A549 treated with ZK216348 at 1 μM for 4 hours (cell line): ENCODE measurements at places on chromosomes 13 and 19. TPM values are rescaled to one million over a fixed set of nuclear protein-coding genes. Genes with fewer than 3 reads are reported as not detected.

The RAVER1 gene
- total RNA-seq, result 15.4 to 30.9 TPM (median 29.1 TPM) in 5 replicates

The PALM3 gene
- total RNA-seq, result 1.4 to 3.5 TPM (median 1.8 TPM) in 5 replicates

The SSC5D gene
- 0.69 to 1.2 TPM (median 0.82 TPM) in 5 replicates for total RNA-seq

The C19orf85 gene
- not detected in 5 replicates for total RNA-seq

The MCF2L gene
- 0.09 to 1.4 TPM (median 0.41 TPM) in 5 replicates for total RNA-seq

The KIR2DL3 gene
- total RNA-seq, result not detected in 5 replicates

The ZNF382 gene
- total RNA-seq, result not detected in 5 replicates

The LILRA1 gene
- total RNA-seq, result not detected in 5 replicates
